ENCODE measurements at places on chromosomes 11 and 22.

DNA sequence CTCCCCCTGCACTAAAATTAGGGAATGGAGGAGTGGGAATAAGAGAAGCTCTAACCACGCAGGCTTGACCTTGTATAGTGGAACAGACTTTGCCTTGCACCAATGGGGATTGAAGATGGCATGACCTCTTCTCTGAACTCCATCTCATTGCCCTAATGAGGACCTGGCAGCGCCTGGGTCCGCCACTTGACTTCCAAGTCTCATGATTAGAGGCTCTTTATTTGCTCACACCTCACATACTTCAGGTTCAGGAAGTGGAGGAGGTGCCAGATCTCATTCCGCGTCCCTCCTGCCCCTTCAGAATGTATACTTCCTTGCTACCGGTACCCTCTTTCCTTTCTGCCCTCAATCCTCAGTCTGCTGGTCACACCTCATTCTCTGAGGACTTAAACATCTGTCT is 106.0 kb upstream of the CD44 start:
- DNase-seq, result no peak

DNA sequence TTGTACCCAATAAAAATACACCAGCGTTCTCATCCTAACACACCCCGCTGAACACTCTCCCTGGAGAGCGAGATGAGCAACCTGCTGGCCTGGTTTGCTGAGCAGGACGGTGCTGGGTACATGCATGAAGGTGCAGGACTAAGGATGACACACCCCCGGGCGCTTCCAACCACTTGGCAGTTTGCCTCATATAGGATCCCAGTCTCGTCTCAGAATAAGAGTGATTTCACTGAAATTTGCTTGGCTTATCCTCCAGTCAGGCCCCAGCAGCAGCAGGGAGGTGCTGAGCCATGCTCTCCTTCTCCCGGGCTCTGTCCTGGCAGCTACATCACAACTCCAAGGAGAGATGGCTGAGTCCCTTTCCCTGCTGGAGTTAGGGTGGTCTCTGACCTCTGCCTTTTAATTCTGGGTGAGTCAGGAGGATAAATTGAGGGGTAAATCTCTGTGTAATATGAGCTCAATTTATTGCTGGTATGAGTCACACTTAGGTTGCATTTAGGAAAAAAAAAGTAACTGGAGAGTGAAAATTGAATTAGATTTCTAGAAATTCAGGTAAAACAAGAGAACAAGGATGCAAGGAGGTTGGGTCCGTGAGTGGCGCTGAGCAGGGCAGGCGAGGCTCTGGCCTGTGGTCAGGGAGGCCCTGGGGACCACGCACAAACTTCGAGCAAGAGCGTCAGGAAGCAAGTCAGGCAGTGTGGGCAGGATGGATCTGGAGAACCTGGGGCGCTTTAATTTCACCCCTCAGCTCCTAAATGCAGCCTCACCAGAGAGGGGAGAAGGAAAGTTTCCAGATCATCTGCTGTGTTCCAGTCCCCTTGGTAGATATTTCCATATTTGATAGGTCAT is 974.0 kb downstream of the TBC1D22A start:
- DNase-seq, result no peak

- no peak for DNase-seq
These were observed 4.0 kb downstream of the ZDHHC24 start for GRCh38 chr11:66541892-66542291.

DNA sequence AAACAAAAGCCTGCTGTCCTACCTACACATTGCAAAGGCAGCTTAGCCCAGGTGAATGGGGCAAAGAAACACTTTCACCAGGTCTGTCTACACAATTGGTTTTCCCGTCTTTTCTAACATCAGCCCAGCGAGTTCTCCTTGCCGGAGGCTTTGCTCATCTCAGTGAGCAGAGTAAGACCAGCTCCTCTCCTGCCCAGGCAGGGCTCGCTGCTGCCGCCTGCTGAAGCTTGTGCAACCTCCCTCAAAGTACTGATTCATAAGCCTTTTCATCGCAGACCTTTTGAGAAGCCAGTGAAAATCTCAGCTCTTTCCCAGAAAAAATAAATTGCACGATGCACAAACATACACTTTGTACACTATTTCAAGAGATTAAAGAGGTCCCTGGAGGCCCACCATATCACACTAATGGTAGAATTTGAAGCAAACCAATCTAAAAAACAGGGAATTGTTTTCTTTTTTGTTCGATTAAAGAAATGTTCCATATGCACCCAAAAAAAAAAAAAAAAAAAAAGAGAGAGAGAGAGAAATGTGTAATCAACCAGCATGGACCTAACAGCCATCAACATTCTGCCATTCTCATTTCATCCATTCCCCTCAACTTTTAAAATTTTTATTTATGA is 328.1 kb upstream of the MPPED2 start:
- DNase-seq, result peak; percentile 28

- no peak for DNase-seq
These were observed 25.9 kb downstream of the PPM1F start for GRCh38 chr22:21926728-21927127.

- no peak for DNase-seq
These were observed 50.1 kb upstream of the FLI1 start for GRCh38 chr11:128643661-128644317.

DNA sequence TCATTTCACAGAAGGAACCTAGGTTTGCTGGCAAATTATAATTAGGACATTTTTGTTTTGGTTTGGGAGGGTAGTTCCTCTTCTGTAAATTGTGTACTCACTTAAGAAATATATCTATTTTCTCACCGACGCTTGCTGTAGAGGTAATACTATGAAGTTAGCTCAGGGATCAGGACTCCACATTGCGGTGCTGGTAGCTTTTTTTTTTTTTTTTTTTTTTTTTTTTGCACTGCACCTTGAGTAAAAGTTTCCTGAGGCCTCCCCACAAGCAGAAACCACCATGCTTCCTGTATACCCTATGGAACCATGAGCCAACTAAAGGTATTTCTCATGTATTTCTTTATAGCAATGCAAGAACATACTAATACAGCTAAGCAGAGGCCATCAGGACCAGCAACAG is 14.7 kb downstream of the UBTFL1 start:
- DNase-seq, result no peak

DNA sequence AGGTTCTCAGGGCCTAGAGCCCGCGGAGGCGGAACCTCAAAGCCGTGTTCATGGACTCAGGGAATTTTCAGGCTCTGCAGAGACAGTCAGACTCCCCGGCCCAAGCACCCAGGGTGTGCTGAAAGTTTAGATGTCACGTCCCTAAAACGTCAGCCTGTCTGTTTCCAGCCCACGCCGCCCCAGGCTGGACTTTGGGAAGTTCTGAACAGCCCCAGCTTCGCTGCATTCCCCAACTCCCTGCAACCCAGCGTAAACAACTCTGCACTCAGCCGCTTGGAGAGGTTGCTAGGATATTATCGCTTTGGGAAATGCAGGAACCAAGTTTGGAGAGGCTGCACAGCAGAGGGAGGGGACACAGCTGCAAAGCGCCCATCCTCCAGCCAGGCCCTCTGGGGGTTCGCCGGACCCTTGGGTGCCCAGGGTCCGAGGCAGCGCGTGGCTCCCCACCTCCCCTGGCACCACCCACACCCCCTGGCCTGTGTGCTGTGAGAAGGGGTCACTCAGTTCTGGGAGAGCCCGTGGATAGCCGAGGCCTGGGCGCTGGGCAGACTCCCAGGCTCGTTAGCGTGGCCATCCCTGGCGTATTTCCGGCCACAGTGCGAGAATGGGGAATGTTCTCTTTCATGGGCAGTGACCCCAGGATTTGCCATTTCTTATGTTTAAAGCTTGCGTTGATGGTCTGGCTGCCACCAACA is 120.5 kb upstream of the FGF3 start:
- DNase-seq, result no peak

GRCh38 chr22:39097098-39098020 is at the start of gene APOBEC3H:
TSS of gene APOBEC3H (plus strand) at chr22:39097244. CDS start at chr22:39100279, 3,035 bp downstream.
- peak; percentile 51 for DNase-seq

- DNase-seq, result no peak
These were observed 65.0 kb upstream of the TTC12 start for GRCh38 chr11:113249491-113249763.
